ENCODE measurements at places on chromosomes 13 and 19.

DNA sequence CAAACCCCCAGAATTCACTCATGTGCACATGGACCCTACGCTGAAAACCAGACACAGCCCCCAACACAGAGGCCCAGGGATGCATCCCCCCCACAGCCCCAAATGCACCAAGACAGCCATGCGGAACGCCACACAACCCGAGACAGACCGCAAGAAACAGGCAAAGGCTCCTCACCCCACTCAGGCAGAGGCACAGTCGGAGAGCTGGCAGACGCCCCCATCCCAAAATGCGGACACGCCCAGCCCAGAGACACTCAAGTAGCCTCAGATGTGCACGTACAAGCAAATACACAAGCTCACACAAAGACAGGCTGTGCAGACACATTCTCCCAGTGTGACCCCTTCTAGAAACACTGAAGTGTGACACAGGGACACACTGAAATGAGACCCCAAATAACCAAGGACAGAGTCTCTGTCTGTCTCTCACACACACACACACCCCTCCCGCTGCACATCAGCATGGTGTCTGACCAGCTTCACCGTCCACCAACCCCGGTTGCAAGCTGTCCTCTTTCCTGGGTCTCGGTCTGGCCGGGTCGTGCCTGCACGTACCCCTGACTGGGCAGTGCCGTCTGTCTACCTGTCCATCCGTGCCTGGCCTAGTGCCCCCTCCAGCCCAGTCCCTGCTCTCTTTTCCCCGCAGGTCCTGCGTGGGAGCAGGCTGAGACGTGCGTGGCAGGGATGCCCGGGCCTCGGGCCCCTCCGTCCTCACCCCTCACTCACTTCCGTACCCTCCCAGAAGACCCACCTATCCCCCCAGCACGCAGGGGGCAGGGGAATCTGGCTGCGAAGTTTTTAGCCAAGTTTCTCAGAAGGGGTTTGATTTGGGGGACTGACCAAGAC is 16.1 kb downstream of the ERFL start:
- no peak for DNase-seq

DNA sequence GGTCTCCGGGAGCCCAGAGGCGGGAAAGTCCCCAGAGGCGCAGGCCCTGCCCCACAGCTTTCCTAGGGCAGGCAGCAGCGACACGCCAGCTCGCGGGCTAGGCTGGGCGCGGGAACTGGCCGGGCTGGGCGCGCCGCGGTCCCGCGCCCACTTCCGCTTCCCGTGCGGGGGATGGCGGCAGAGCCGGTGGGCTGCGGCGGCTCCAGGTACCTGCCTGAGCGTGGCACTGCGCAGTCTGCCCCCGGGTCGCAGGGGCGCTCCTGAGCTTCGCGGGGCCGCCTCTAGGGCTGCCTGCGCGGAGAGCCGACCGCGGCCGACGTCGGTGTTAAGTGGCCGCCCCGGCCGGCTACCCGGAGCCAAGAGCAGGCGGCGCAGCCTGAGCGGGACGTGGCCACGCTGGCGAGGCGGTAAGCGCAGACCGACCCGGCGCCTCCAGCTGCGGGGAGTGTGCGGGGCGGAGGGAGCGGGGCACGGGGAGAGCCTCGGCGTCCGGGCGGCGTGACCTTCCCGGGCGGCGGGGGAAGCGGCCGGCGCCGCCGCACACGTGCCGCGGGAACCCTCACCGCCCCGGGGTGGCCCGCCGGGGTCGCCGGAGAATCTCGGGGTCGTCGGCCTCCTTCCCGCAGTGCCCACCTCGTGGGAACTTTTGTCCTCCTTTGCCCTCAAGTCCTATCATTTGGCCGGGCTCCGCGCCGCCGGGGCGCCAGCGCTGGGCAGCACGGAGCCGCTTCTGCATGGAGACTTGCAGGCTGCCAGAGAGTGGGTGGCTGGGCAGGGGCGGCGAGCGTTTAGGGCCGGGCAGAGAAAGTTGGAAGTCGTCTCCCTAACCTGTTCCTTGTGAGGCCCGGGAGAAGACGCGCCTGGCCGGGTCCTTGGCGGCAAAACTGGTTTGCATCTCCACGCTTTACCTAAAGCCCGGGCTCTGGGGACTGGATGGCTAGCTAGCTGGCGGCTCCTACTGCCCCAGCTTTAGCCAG is 31.4 kb upstream of the MPHOSPH8 start:
- no peak for DNase-seq

- DNase-seq: no peak
Observed at GRCh38 chr19:35055715-35056179, 14.2 kb downstream of the HPN start.

GRCh38 chr19:13099073-13099999 is 3.3 kb downstream of the LYL1 start:
- peak; percentile 56 for DNase-seq

DNA sequence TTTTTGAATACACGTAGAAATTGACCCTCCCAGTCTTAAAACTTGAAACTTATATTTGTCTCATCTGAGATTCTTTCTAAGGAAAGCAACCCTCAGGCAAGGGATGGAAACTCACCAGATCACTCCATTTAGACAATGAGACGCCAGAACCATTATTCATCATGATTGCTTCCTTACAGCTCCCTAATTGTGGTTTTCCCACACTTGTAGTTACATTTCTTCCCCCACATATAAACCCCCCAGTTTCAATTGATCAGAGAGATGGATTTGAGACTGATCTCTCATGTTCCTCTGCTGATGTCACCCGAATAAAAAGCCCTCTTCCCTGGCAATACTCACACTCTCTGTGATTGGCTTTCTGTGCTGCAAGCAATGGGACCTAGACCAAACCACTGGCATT is 197.9 kb upstream of the STARD13 start:
- DNase-seq: no peak

- DNase-seq: no peak
Observed at GRCh38 chr19:10271543-10272086, 695 bp downstream of the ICAM1 start.
